ENCODE measurements at places on chromosomes 2 and 18.

DNA sequence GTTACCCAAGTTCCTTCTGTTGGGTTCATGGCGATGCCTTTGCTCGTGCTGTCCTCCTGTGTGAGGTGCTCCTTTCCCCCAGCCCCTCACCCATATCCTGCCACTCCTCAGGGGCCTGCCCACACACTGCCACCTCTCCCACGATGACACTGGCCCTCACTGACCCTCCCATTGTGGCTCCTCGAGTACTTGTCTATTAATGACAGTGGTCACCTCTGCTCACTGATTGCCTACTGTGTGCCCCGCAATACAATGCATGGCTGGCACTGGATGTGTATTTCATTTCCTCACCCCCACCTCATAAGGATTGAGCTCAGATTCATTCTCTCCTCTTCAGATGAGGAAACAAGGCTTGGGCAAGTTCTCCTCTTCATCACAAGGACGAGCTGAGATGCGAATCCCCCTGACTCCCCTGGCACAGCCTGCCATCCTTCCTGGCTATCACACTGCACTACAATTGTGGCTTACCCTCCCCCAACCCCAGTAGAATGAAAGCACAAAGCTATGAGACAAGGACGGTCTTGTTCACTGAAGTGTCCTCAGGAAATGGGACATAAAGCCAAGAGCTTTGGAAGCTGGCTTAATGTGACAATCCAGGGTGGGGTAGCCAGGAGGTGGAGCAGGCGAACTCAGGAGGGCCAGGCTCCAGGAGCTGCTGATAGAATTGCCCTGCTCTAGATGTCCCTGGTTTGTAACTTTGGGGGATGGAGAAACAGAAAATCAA, 93.9 kb upstream of the RAB12 start:
- no peak for DNase-seq

- peak; percentile 7 for DNase-seq
Observed at GRCh38 chr18:78006774-78007260, 757.2 kb downstream of the GALR1 start.

GRCh38 chr2:150062416-150062815, 425.1 kb downstream of the RND3 start:
- no peak for DNase-seq

DNA sequence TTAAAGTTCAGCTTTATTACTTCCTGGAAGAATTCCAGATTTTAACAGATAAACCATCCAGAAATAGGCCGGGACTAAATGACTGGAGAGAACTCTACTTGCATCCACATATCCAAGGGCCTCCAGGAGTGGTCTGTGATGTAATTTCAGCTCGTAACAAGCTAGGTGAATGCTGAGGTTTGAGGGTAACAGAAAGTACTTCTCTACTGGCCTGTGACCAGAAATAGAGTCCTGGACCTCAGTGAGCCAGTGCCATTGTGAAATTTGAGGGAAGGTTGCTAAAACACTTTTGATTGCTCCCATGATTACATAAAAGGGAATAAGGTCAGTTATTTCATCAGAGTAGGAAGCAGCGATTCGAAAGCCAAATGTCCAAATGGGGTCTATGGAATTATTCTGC, 158.1 kb downstream of the DOCK10 start:
- DNase-seq = no peak

DNA sequence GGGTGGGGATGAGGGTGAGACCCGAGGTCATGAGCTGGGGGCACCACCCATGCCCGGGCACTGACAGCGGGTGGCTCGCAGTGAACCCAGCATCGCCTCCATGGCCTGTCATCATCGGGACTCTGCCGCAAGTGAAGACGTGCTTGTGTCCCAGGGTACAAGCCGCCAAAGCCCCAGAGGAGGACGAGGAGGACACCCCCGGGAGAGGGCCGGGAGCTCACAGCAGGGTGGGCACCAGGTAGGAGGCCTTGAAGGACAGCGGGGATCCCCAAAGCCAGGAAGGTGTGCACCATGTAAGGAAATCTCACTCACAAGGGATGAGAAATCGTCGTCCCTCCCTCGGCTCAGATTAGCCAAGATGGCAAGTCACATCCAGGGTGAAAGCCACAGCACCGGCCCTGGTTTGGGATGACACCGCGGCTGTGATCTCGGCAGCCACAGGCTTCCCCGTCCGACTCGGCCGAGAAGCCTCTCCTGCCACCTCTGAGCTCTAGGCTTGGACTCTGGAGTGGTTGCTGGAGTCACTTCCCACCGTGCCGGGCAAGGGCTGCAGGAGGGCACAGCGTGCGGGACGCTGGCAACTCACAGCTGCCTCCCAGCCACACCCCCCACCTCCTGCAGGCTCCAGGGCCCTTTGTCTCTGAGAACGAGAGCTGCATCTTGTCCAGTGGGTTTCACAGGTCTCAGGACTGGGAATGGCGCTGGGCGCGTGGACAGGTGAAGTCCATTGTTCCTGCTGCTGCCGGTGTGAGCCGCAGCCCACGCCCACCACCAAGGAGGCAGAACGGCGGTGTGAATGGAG, 81.6 kb upstream of the CTDP1 start:
- no peak for DNase-seq

Measured in neural crest cell (in vitro differentiated cells).